Right hindlimb (tissue), 1 donor: ENCODE measurements at places on chromosomes 1 and 21.

GRCh38 chr1:47805018-47805417, 192.2 kb downstream of the TRABD2B start:
- no peak for DNase-seq

DNA sequence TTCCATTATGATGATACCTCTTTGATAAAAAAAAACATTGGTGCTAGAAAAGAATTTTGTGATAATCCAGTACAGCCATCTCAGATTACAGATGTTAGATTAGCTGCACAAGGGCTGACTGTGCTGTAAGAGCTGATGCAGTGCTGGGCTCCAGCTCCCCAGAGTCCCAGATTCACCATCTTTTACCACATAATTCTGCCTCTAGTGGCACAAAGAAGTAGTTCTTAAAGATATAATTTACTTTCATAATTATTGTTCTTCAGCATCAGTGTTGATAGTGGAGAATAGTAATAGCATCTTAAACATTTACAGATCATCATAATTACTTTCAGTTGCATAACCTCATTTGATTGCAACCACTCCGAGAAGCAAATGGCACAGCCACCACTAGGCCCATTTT, 262.1 kb downstream of the BRINP2 start:
- no peak for DNase-seq

- no peak for DNase-seq
Observed at GRCh38 chr1:83850834-83851233, 148.1 kb downstream of the TTLL7 start.

DNA sequence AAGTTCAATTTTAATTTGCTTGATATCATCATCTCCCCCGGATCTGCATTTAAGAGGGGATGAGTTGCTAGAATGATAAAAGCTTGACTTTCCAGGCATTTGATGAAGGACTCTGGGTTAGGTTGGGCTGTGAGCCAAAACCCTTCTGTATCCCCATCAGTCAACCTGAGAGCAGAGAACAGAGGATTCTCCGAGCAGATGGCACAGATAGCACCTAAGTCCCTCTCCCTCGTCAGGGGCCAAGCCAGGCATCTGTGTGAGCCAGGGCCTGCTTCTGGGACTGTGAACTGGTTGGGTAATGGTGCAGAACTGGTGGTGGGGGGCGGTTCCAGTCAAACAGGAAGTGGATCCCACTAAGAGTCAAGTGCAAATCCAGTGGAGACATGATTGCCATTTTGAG, 205.8 kb downstream of the TNR start:
- no peak for DNase-seq

DNA sequence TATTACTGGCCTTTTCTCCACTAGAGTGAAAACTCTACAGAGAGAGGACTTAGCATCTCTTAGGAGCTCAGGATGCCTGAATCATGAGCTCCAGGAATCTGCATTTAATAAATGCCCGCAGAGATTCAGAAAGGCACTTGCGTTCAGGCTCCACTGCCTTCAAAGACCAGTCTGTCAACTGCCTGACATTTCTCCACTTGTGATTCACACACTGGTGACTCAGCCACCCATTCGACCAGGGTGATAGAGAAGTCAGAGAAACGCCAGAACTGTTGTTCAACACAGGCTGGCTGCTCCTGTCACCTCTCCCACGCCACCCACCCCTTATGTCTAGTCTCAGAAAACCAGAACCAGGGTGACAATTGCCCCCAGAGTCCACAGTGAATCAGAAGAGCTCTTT, 26.9 kb upstream of the LBR start:
- no peak for DNase-seq

- no peak for DNase-seq
Observed at GRCh38 chr1:15943992-15944307, 32.0 kb downstream of the ZBTB17 start.

DNA sequence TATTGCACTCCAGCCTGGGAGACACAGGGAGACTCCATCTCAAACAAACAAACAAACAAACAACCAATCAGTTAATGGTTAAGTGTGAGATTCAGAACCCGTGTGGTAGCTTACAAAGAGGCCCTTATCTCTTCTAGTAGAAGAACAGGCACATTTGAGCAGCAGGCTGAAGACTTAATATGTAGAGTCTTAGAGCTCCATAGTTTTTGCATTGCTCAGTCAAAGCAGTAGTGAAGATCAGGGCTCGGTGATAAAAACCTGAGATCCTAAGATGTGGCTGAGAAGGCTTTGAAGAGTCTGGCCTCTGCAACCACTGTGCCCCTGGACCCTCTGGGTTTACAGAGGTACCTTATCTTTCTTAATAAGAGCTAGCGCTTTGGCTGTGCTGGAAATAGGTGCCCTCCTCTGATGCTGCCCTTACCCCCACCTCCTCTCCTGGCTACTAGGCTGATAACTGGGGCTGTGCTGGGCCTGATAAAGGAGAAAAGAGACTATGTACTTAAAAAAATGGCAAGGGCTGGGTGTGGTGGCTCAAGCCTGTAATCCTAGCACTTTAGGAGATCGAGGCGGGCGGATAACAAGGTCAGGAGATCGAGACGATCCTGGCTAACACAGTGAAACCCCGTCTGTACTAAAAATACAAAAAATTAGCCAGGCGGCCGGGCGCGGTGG, 10.5 kb upstream of the UCK2 start:
- DNase-seq: no peak

- DNase-seq: no peak
Observed at GRCh38 chr1:172288581-172288980, 131.9 kb upstream of the C1orf105 start.

- no peak for DNase-seq
Observed at GRCh38 chr1:12309783-12310742, 80.2 kb downstream of the VPS13D start.

DNA sequence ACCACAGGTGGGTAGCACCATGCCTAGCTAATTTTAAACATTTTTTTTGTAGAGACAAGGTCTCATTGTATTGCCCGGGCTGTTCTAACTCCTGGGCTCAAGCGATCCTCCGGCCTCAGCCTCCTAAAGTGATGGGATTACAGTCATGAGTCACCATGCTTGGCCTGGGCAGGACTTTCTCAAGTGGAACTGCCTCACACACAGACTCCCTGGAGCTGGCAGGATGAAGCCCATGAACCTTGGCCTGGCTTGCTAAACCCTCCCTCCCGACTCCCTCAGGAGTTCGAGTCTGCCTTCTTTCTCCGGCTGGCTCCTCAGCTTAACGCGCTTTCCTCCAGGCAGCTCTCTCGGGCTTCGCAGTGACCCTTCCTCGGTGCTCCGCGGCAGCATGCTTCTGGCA, 7.7 kb upstream of the ECE1 start:
- no peak for DNase-seq

DNA sequence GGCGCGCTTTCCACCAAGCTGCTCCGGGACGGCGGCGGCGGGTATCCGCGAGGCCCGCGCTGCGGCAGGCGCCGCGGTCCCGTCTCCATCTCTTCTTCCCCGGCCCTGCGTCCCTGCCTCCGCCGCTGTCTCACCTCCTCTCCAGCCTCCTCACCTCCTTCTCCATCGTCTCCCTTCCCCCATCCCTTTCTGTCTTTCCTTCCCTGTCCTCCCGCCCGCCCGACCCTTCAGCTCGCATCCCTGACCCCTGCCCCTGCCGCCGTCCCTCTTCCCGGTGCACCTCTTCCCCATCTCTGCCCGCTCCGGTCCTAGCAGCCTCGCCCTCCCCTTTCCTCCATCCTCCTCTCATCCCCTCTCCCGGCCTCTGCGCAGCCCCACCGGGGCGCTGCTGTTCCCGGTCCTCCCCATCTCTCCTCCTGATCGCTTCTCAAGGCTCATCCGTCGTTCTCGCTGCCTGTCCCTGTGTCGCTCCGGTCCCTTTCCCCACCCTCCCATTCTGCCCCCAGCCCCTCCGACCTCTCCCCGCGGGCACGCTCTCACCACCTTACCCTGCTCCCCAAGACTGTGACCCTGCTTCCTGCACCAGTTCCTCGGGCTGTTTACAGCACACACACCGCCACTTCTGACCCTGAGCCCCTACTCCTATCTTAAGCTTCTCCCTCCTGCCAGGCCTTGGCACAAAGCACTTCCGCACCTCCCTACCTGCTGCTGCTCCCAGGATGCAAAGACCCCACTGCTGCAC, 760 bp upstream of the NPHP4 start:
- peak; percentile 51 for DNase-seq

- no peak for DNase-seq
Observed at GRCh38 chr1:6434186-6434585, 9.6 kb downstream of the ESPN start.

DNA sequence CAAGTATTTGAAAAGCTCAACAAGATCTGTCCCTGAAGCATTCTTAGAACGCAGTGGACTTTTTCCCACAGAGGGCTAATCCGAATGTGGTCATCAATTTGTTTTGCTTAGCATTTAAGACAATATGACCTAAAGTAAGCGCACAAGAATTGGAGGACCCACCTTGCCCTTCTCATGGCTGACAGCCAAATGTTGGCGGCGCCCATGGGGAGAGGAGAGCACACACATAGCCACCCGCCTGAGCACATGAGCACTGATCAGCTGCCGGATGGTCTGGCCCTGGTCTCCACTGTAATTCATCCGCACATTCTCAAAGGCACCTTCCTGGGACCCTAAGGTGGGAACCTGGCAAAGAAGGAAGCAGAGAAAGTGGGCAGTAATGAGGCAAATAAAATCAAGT, 52.4 kb downstream of the UBR4 start:
- no peak for DNase-seq

DNA sequence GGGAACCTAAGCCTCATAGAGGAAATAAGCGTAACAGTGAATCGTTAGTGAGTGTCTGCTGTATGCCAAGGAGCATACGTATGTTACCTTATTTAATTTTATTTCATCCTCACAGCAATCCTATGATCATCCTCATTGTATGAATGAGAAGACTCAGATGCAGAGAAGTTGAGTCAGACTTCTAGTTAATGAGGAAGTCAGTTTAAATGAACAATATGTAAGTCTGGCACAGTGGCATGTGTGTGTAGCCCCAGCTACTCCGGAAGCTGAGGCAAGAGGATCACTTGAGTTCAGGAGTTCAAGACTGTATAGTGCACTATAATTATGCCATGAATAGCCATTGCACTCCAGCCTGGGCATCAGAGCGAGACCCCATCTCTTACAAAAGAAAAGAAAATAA, 148.0 kb downstream of the ZZZ3 start:
- no peak for DNase-seq

GRCh38 chr1:228107636-228108035, 1.5 kb downstream of the MRPL55 start:
- DNase-seq: no peak

- no peak for DNase-seq
Observed at GRCh38 chr1:14111121-14111520, 411.1 kb downstream of the PRDM2 start.

GRCh38 chr1:161133220-161133740, 813 bp upstream of the DEDD start:
- no peak for DNase-seq

- no peak for DNase-seq
Observed at GRCh38 chr1:204414016-204414415, 2.4 kb upstream of the PPP1R15B start.

DNA sequence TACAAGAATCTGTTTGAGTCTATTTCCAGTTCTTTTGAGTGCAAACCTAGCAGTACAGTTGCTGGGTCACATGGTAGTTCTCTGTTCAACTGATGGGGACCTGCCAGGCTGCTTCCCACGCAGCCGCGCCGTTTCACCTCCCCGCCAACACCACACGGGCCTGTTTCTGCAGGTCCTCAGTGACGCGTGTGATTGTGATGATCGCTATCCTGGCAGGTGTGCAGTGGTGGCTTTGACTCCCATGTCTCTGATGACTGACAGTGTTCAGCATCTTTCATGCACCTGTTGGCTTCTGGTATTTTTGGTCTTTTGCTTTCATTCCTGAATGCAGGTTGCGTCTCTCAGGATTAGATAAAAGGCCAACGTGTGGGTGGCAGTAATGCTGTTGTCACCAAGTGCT, 41.6 kb downstream of the FAAP20 start:
- DNase-seq: no peak

GRCh38 chr1:60171801-60172200, 98.2 kb upstream of the C1orf87 start:
- DNase-seq: no peak

GRCh38 chr1:21232044-21232443, 55.3 kb upstream of the EIF4G3 start:
- DNase-seq: peak; percentile 61

GRCh38 chr1:119893238-119893791, 3.0 kb downstream of the ADAM30 start:
- no peak for DNase-seq

DNA sequence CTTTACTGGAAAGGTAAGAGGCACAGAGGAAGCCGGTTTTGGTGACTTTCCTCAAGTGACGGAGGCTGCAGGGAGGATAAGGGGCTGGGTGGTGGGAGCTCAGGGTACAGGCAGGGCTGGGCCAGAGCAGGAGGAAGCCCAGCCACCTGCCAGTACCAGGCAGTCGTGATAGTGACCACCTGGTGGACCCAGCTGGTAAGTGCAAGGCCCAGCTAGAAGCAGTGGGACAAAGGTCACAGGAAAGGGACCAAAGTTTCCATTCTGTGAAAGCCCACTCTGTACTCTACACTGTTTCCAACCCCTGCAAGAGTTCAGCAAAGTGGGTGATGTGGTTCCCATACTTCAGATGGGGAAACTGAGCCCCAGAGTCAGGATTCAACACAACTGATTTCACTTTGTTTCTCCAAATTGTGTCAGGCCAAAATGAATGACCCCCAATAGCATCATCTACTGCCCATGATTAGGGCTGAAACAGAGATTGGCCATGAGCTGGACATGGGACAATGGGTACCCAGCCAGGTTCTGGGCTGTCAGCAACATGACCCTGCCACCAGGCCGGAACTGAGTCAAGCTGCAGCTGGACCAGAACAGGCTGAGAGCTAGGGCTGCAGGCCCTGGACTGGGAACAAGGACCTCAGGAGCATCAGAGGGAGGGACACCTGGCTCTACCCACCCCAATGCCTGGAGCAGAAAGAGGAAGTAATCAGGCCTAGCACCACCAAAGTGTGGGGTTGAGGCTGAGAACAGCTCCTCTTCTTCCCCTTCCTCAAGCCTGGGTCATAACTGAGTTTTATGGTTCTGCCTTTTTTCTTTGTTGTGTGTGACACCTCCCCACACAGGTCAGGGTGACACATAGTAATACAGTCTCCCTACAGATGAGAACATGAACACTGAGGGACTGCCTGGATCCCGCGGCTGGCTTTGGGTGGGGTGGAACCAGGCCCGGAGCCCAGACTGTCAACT, 50.2 kb downstream of the KCNN3 start:
- no peak for DNase-seq

DNA sequence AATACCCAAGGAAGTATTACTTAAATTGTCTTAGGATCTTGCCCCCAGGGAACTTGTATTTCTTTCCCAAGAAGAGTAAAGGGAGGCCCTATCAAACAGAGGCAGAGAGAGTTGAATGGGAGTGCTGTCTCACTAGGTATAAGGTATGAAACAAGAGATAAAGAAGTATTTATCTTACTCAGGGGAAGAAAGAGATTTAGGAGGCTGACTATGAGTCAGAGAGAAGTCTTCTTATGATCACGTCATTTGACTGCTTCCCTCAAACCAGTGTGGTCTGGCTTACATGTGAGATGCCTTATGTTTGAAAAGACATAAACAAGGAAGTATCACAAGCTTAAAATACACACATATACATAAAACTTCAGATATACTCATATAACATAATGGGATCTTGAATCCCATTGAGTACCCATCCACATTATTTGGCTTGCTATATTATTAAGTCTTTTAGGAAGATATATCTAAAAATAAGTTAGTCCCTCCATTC, 29.6 kb downstream of the DUSP10 start:
- no peak for DNase-seq

GRCh38 chr1:185564816-185565215, 169.4 kb upstream of the HMCN1 start:
- DNase-seq: no peak
